ENCODE measurements at places on chromosomes 11 and 22. TPM values are rescaled to one million over a fixed set of nuclear protein-coding genes. Genes with fewer than 3 reads are reported as not detected.

DNA sequence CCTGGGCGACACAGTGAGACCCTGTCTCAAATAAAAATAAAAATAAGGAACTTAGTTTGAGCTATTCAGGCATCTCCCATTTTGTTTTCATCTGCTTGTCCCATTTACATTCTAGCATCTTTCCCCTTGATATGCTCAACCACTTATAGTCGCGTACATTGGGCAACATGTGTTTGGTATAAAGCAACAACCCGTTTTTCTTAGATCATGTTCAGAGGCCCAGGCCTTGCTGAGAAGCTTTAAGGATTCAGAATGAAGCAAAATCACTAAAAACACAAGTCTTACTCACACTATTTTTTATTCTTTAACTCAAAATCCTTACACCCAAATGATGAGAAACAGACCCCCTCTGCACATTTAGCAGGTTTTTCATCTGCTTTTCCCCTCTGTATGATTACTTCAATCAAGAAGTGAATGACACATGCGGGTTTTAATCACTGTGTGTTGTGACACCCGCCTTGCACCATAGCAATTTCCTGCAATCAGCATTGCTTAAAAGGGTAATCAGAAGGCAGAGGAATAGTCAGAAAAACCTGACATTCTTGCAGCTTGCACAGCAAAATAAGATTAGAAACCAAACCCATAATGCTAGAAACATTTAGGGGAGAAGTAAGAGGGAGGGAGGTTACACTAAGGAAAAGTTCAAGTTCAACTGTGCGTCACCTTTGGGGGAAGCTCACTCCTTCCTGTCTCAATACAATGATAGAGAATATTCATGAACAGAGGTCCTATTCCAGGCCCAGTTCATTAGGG is 25.9 kb downstream of the ALG9 start:
- DNase-seq: no peak

DNA sequence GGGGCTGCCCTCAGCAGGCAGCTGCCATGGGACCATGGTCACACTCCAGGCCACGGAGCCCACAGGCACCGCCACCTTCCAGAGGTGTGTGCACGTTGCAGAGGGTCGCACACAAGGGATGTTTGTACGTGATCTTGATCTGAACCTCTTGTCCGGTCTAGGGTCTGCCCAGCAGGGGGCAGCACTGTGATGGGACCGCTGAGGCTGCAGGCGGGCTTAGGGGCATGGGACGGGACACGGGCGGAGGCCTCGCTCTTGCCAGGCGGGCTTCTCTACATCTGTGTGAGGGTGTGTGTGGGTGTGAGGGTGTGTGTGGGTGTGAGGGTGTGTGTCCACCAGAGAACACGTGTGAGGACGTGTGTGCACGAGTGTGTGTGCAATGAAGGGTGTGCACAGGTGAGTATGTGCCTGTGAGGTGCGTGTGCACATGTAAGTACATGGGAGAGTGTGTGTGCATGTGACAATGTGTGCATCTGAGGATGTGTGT is 52.4 kb downstream of the CACNA1I start:
- DNase-seq: no peak

KCNJ1 gene
- 0.10 TPM for total RNA-seq

OR52H1 gene
- not detected for total RNA-seq
